ENCODE measurements at places on chromosomes 13 and 19.

- no peak for DNase-seq
Measured at GRCh38 chr13:84994582-84994981, 804.6 kb downstream of the SLITRK6 start.

GRCh38 chr13:45500492-45501174 lies 35.9 kb downstream of the COG3 start:
- DNase-seq = peak; percentile 96

DNA sequence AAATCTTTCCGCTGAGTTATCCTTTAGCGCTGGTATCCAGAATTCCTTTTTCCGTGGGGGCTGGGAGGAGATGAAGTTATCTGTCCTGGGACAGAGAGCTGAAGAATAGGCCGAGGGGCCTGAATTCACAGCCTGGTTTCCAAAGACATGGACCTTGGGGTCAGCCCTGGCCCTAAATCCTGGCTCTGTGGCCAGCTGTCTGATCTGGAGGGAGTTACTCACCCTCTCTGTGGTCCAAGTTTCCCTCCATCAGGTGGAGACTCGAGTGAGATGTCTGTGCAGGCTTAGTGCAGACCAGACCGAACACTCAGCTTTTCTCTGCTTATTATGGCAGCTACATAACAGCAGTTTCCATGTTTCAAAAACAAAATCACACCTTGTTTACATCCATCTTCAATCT lies 59.6 kb downstream of the CDADC1 start:
- DNase-seq = no peak

DNA sequence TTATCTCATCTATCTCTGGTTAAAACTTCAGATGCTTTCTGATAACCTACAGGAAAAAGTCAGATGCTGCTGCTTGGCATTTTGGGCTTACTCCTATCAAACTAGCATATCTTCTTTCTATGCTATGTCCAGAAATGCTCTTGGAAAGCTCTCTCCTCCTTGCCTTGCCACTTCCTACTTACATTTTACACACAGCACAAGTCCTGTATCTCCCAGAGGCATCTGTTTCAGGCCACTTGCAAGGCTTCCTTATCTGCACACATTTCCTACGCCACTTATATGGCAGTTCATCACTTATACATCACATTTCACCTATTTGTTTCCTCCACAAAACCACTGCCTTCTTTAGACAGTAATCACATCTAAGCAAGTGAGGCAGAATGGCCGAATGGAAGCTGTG lies 220.3 kb downstream of the DNAJC15 start:
- no peak for DNase-seq

DNA sequence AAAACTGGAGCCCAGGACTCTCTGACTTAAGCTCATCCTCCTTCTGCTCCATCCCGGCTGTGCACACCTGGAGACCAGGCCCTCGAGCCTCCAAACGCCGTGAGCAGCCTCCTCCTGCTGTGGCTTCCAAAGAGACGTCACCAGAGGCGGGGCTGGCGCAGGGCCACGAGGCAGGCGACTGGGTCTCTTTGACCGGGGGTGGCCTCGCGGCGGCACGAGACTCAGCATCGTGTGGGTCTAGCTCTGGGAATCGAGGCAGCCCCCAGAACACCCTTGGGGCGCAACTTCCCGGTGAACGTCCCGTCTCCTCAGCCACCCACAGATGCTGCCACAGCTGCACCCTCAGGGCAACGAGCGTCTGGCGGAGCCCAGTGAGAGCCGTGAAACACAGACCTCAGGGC lies 22.8 kb downstream of the RASA3 start:
- DNase-seq = no peak

DNA sequence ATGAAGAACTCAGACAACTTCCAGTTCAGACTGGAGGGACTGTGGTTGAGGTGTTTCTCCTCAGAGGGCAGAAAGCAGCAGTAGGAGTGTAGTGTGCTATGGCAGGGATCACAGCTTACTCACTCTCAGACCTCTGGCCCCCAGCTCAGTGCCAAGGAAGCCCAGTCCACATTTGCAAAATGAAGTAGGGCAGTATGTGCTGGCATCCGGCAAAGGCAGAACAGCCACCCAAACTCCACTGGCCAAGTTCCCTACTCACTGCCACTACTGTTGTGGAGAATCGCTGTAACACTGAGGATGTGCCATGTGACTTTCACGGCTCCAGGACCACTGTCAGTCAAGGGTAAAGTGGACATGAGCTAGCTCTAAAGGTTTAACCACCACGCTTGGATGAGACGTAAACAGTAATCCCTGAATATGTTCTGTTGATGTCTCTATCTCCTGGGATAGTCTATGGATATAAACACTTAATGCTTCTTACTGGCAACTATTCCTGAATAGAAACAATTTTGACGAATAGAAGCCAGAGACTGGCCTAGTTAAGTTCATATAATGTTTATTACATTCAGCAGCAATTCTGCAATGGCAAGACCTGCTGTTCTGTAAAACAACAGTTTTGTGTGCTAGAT lies 67.0 kb upstream of the SLC15A1 start:
- DNase-seq = no peak

- DNase-seq = peak; percentile 10
Measured at GRCh38 chr19:48635263-48635965, 1.8 kb downstream of the DBP start.

DNA sequence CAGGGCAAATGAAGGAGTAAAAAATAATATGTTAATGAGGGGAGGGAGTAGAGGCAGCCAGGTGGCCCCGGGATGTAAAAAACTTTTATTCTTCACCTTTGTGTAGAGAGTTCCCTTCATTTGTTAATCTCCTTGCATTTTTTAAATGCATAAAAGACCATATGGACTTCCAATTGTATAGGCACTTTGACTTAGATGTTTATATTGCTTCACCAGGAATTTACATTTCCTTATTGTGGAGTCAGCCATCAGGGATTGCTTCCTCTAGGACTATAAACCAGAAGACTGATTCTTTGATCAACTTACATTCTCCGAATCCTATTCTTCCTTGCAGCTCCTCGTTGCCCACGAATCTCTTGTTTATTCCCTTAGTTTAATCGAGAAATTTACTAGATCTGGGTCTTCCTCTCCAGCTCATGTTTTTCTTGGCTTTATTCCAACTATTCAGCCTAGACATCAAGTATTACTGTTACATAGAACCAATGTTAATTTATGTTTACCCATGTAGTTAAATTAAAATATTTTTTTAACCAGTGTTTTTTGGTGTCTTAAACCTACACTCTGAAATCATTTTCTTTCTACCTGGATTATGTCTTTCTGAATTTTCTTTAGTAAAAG lies 1187.0 kb upstream of the SLC10A2 start:
- no peak for DNase-seq

GRCh38 chr13:51697855-51698254 lies 106.1 kb downstream of the DHRS12 start:
- no peak for DNase-seq

DNA sequence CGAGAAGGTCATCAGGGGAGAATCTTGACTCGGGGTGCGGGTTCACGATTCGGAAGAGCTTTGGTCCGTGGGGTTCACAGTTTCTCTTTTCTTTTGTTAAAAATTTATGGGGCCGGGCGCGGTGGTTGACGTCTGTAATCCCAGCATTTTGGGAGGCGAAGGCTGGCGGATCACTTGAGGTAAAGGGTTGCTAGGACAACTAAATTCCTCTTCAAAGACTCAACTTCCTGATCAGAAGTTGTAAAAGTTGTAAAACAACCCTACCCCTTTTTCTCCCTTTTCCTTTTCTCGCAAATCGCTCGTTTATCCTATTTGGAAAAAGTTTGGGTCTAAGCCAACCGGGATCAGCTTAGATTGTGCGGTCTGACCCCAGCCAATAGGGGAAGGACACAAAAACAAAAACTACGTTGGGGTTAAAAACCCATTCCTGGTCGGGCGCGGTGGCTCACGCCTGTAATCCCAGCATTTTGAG lies 673 bp downstream of the ZNF486 start:
- DNase-seq = peak; percentile 2

DNA sequence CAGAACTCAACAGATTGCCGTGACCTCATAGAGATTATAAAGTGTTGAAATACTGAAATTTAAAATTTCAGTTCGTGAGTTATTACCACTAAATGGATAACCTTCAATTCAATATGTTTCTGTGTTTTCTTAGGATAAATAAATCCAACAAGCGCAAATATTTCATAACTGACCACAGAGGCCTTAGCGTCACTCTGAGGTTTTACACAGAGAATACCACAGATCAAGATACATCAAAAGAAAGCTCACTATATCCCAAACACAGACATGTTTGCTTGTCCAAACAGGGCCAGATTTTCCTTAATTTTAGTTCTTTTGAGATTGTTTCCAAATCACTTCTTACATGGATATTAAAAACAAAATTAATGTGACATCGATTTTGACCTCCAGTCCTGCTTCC lies 235.8 kb downstream of the EFNB2 start:
- DNase-seq = no peak

GRCh38 chr13:45320876-45321629 lies 19.9 kb downstream of the TPT1 start:
- DNase-seq = peak; percentile 97

DNA sequence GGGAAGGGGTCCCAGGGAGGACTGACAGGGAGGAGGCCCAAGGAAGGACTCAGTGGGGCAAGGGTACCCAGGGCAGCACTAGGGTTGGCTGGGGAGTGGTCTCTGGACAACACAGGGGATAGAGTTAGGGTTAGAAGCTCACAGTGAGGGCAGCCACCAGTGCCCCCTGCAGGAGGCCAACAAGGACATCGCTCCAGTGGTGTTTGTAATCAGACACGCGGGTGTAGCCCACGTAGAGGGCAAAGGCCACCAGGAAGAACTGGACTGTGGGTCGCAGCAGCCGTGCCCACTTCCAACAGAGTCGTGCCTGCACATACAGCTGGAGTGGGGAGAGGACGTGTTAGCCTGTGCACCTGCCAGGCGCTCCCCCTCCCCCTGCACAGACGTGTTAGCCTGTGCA lies 9.2 kb downstream of the PLPP2 start:
- no peak for DNase-seq

GRCh38 chr19:13723206-13723605 lies 41.1 kb upstream of the MRI1 start:
- no peak for DNase-seq

DNA sequence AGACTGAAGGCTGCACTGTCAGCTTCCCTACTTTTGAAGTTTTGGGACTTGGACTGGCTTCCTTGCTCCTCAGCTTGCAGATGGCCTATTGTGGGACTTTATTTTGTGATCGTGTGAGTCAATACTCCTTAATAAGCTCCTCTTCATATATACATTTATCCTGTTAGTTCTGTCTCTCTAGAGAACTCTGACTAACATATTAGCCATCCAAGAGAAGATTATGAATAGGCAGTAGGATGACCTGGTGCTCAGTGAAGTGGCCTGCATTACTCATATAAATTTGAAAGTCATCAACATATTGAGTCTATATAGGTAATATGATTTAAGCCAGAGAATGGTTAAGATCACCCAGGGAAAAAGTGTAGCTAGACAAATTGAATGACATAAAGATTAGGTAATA lies 136.3 kb upstream of the UFM1 start:
- no peak for DNase-seq

GRCh38 chr13:48644141-48644540 lies 9.6 kb upstream of the CYSLTR2 start:
- DNase-seq = no peak

DNA sequence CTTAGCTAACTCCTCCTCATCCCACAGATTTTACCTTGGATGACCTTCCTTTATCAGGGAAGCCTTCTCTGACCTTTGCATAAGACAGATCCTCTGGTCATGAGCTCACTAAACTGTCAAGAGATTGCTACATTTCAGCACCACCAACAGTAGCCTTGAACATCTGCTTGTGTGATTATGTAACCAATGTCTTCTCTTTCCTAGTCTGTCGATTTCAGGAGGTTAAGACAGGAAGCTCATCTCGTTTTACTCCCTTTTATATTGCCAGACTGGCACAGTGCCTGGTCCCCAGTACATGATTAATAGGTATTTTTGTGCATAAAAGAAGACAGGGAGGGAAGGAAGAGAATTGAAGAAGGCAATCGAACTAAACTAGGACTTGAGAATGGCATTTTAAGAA lies 1697.7 kb downstream of the EFNB2 start:
- DNase-seq = peak; percentile 98

DNA sequence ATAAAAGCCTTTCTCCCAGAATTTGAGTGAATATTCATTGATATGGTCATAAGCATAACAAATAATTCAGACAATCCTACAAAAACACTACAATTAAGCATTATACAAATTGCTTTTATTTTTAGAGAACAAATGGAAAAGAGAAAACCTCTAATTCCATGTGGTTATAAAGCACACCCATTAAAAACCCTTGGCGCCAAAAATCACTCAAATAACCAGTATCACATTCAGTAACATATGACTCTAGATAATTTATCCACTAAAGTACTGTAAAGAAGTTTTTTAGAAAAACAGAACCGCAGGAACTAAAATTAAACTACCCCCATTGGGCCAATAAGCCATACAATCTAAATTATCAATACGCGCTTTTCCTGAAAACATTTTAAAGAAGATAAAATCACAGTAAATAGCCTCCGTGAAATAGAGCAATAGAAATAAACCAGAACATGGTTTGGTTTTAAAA lies 569 bp downstream of the LCP1 start:
- no peak for DNase-seq

DNA sequence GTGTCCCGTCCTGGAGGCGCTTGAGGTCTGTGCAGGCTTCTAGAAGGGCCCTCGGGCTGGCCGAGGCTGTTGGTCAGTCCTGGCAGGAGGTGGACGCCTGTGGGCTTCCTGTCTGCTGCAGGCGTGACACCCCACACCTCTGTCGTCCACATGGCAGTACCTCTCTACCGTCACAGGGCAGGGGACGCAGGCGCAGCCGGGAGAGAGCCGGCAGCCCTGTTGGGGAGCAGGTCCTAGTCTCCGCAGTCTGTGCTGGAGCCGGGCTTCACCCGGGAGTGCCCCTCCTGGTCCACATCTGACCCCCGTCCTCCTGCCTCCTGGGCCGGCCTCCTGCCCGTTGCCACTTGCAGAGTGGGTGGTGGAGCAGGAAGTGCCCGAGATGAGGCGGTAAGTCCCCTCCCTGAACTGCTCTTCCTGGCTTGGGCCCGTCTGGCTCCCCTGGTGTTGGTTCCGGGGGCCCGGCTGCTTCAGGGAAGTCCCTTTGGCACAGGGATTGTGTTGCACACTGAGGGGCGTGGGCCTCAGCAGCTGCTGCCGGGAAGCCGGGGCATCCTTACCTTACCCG lies 106.0 kb downstream of the KDM4B start:
- DNase-seq = no peak

GRCh38 chr13:85900521-85900920 lies 101.3 kb upstream of the SLITRK6 start:
- no peak for DNase-seq

DNA sequence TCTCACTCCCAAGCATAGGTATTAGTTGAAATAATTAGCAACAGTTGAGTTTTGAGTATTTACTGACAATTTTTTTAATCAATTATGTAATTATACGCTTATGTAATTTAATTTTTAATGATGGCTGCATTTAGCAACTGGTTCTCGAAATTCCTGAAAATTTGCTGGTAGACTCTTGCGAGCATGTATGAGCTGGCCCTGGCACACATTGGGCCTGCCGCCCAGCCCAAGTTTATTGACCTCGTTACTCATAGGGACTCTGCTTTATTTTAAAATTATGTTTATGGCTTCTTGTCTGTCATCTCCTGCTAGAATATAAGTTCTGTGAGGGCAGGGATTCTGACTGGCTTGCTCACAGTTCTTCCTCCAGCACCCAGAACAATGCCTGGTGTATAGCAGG lies 6.7 kb downstream of the KLK14 start:
- no peak for DNase-seq
